ENCODE measurements at places on chromosomes 2 and 18.
A peak's percentile ranks its signal among the peaks of the same experiment; 100 is the strongest.

GRCh38 chr2:165803123-165803760, 9.2 kb upstream of the GALNT3 start:
- DNase-seq: no peak

GRCh38 chr2:97951155-97951680, 44.5 kb downstream of the TMEM131 start:
- no peak for DNase-seq

- DNase-seq: no peak
Observed at GRCh38 chr2:12177455-12178288, 431.2 kb downstream of the LPIN1 start.

GRCh38 chr2:104502901-104503300, 351.0 kb upstream of the POU3F3 start:
- DNase-seq: no peak

DNA sequence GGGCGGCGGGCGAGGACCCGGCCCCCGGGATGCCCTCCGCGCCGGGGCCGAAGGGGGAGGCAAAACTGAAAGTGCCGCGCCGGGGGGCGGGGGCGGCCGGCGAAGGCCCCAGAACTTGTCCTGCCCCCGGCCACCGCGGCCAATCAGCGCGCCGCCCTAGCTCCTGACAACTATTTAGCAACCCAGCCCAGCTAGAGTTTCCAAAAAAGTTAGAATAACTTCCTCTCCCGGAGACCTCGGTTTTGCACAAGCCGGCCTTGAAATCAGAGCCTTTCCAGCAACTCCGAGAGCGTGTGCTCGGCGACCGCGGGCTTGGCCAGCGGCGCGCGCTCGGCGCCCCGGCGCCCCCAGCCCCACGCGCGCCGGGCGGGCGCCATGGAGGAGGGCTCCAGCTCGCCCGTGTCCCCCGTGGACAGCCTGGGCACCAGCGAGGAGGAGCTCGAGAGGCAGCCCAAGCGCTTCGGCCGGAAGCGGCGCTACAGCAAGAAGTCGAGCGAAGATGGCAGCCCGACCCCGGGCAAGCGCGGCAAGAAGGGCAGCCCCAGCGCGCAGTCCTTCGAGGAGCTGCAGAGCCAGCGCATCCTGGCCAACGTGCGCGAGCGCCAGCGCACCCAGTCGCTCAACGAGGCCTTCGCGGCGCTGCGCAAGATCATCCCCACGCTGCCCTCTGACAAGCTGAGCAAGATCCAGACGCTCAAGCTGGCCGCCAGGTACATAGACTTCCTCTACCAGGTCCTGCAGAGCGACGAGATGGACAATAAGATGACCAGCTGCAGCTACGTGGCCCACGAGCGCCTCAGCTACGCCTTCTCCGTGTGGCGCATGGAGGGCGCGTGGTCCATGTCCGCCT, at the start of gene TWIST2:
Gene TWIST2 (plus strand): TSS at position 245 of the 850 bp plus-strand sequence. CDS start 131 bp downstream, at position 376.
- peak; percentile 75 for DNase-seq

GRCh38 chr2:37551783-37552182, 119.7 kb downstream of the CDC42EP3 start:
- no peak for DNase-seq

GRCh38 chr2:167489325-167489724, 601.0 kb downstream of the XIRP2 start:
- no peak for DNase-seq

GRCh38 chr2:68225119-68225632, 27.2 kb downstream of the PPP3R1 start:
- no peak for DNase-seq

- no peak for DNase-seq
Observed at GRCh38 chr18:79912409-79912991, 39.0 kb downstream of the SLC66A2 start.

DNA sequence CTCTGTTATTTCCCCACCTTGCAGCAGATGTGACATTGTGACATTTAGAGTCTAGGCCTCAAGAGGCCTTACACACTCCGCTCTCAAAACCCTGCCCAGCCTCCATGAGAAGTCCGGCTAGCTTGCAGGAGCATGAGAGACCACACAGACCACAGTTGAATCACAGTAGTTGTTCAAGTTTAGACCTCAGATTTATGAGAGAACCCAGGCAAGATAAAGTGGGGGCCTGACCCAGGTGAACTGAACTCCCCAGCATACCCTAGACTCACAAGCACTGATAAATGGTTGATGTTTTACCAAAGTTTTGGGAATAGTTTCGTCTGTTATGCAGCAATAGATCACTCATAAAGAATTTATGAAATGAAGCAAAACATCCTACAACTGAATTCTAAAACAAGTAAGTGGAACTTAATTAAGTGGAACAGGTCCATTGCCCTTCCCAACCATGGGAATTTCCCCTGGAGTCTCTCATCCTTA, 4.7 kb upstream of the STAT1 start:
- no peak for DNase-seq

- DNase-seq: no peak
Observed at GRCh38 chr2:127599211-127599610, 46.7 kb upstream of the GPR17 start.

DNA sequence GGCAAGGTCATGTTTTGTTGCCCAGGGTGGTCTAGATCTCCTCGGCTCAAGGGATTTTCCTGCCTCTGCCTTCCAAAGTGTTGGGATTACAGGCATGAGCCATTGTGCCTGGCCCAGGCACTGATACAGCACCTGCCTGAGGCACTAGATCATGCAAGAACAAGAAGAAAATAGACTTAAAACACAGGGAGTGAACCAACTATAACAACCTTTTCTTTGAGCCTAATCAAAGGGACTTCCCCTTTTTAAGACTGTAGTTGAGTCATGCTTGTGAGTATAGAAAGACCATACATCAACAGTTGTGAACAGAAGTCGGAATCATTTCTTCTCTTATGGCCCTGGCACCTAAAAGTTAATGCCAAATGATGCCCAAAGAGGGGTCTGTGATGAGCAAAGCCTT, 47.9 kb upstream of the MAPRE2 start:
- DNase-seq: no peak

DNA sequence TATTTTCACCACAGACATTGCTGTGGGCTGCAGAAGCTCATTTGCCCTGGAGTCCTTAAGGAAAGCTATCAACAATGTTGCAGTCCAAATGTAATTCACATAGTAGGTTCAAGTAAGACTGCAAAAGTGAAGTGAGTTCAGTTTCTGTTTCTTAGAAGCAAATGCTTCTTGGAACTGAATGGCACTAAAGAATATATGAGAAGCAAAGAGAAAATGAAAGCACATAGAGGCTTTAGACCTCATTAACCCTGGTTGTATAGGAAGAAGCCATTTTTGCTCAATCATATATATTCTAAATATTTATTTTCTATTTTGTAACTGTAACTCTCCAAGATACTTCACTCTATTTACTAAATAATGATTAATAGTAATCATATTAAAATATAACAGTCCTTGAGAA, 292.0 kb downstream of the ZNF804A start:
- DNase-seq: no peak

GRCh38 chr2:203650860-203651613, 55.4 kb upstream of the CD28 start:
- DNase-seq: no peak

- DNase-seq: no peak
Observed at GRCh38 chr2:191171708-191172355, 21.0 kb upstream of the STAT4 start.

DNA sequence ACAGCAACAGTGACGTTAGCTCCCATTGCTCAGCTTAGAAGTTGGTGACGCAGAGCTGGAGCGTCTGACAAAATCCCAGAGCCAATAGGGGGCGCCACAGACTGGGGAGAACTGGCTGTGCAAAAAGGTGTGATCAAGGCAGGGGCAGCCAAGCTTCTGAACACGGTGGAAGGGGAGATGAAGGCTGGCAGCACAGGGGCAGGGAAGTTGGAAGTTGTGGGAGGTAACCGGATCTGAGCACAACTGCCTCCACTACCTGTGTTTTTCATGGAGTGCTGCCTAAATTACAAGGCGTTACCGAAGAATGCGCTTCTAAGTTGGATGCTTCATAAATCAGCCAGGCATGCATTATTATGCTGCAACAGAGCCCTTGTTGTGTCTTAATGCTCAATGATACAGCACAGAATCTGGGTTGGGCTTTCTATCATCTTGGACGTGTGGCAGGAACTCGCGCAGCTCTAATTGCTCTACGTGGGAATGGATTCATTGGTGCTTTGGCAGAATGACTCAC, 370.0 kb downstream of the SLC4A3 start:
- peak; percentile 64 for DNase-seq

GRCh38 chr2:36528274-36528673, 69.7 kb downstream of the FEZ2 start:
- no peak for DNase-seq

- no peak for DNase-seq
Observed at GRCh38 chr2:118668431-118669424, 178.7 kb downstream of the EN1 start.

- no peak for DNase-seq
Observed at GRCh38 chr2:199703199-199703598, 147.8 kb downstream of the FTCDNL1 start.

DNA sequence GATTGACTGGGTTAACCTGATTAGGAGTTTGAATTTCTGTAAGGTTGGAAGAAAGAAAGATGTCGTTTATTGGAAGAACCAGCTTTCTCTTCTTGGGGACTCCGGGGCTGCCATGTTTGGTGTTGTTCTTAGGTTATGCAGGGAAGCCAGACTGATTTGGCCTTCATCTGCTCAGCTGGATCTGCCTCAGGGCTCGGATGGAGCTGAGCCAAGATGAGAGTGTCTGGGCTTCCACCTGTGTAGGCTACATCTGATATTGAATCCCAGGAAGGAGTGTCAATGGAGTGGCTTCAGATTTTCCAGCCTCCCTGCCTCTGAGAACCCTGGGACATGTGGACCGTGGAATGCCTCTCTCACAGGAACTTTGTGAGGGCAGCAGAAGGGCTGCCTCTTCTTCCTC, 126.1 kb downstream of the WDSUB1 start:
- DNase-seq: no peak

GRCh38 chr18:28723506-28723905, 546.6 kb upstream of the CDH2 start:
- no peak for DNase-seq

GRCh38 chr2:197191940-197192322, 118.6 kb downstream of the ANKRD44 start:
- no peak for DNase-seq

- no peak for DNase-seq
Observed at GRCh38 chr2:136057023-136057801, 60.7 kb downstream of the CXCR4 start.

GRCh38 chr2:175855794-175856453, 146.1 kb downstream of the LNPK start:
- DNase-seq: no peak

DNA sequence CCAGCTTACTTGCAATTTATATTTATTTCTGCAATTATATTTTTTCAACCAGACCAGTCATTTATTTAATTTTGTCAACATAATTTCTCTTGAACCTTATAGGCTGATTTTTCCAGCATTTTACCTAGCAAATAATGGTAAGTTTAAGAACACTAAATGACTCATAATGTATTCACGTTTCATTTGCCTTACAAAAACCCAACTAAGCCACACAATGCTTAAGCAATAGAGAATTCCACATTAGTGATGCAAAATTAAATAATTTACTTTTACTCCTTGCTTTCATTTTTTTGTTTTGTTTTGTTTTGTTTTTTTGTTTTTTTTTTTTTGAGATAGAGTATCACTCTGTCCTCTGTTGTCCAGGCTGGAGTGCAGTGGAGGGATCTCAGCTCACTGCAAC, 110.4 kb upstream of the VRK2 start:
- no peak for DNase-seq

GRCh38 chr2:144683107-144683753, 163.3 kb upstream of the ZEB2 start:
- DNase-seq: no peak

GRCh38 chr2:236990552-236990951, 95.1 kb upstream of the COPS8 start:
- DNase-seq: no peak

- no peak for DNase-seq
Observed at GRCh38 chr2:85216927-85217326, 83.7 kb downstream of the TCF7L1 start.

GRCh38 chr2:189016311-189016861, 42.2 kb downstream of the COL3A1 start:
- DNase-seq: no peak

- no peak for DNase-seq
Observed at GRCh38 chr18:23712445-23712844, 23.2 kb downstream of the LAMA3 start.

DNA sequence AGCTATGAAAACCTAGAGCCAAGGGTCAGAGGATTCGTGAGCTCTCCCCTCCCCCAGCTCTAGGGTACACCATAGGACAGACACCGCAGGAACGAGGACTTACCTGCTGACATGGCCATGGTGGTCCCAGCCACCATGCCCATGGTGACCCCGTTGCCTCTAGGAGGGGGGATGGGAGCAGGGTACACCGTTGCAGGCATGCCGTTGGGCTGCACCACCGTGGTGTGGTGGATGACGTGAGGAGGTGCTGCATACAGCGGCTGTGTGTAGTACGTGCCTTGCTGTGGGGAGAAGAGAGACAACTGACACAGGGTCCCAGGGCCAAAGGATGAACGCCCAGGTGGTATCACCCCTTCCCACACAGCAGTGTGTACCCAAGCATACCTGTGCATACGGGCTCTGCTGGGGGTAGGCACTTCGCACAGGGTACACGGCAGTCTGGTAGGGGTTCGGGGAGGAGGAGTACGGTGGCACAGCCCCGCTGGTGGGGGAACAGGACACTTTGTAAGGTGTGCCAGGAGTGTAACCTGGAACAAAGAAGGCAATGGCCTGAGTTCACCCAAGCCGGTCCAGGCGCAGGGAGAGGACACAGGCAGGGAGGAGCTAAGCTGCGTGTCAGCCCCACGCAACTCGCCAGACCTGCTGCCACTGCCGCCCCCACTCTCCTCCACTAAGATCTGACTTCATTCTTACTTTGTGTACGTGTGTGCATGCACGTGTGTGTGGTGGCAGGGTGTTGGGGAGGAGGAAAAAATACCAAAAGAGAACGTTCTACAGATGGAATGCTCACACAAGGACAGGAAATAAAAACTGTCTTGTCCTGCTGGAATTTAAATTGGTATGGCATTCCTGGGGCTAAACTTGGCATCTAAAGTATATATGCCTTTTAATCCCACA, 37.8 kb downstream of the FAM168B start:
- DNase-seq: no peak

DNA sequence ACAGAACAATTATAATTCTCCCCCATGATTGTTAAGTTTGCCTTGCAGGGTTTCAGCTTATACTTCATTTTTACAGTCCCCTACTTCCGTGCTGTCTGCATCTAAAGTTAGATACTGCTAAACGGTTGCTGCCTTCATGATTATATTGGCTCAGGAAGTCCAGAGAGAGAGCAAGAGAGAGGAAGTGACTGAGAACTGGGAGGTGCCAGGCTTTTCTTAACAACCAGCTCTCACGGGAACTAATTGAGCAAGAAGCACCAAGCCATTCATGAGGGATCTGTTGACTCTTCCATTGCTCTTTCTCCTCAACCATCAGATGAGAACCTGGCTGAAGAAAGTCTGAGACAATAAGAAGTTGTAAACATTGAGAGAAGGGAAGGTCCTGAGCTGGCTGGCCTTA, 125.5 kb upstream of the SIX2 start:
- no peak for DNase-seq

GRCh38 chr2:217282531-217282930, 422.7 kb upstream of the TNP1 start:
- DNase-seq: no peak

- no peak for DNase-seq
Observed at GRCh38 chr2:183148955-183149354, 24.7 kb downstream of the NUP35 start.

GRCh38 chr2:208049441-208049840, 24.1 kb upstream of the PLEKHM3 start:
- DNase-seq: no peak

- DNase-seq: no peak
Observed at GRCh38 chr2:143716522-143716921, 587.3 kb downstream of the ARHGAP15 start.
